Suprapubic skin (tissue), 4 donors: ENCODE measurements at places on chromosomes 3 and 15. TPM values are rescaled to one million over a fixed set of nuclear protein-coding genes. Genes with fewer than 3 reads are reported as not detected.

The FHIT gene
- 11.5 TPM for total RNA-seq

DNA sequence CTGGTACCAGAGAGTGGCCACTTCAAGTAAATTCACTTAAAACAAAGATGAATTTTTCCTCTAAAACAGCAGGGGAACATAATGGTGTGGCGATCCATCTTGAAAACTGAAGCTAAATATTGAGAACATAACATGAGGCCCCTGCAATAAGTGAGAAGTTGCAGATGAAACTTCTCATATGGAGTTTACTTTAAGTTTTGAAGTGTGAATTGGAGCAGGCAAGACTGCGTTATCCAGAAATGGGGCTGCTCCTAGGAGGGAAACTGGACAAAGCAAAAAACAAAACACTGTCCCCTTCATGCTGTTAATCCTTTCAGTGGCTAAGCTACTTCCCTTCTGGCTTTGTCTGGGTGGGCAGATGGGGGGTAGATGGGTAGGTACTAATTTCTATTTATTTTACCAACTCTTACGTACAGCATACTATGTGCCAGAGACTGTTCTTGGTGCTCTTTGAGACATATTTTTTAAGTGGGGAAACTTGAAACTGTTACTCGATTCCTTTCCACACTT is 172.8 kb downstream of the TAFA4 start:
- H3K36me3 ChIP-seq = no peaks in the 10 kb centered on the region
- H3K27ac ChIP-seq = no peak overlapping the region
- no peak for DNase-seq
- H3K4me3 ChIP-seq = no peak overlapping the region

DNA sequence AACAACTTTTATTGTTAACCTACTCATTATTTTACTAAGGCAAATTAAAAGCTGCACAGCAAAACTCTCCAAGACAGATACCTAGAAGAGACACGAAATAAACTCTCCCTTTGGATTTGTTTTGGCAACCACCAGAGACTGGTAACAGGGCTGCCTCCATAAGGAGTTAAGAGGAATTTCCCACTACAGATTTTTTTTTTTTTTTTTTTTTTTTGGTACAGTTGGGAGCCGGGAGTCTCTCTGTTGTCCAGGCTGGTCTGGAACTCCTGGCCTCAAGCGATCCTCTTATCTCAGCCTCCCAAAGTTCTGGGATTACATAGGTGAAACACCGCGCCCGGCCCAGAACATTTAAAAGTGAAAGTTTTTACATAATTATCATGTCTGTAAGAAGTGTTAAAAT is 73.6 kb upstream of the VGLL4 start:
- no peaks in the 10 kb centered on the region for H3K27me3 ChIP-seq
- peak overlapping the region; percentile 81 for H3K4me3 ChIP-seq

The LRRK1 gene
- total RNA-seq = 31.2 TPM

The CHCHD4 gene
- total RNA-seq = 16.7 TPM

DNA sequence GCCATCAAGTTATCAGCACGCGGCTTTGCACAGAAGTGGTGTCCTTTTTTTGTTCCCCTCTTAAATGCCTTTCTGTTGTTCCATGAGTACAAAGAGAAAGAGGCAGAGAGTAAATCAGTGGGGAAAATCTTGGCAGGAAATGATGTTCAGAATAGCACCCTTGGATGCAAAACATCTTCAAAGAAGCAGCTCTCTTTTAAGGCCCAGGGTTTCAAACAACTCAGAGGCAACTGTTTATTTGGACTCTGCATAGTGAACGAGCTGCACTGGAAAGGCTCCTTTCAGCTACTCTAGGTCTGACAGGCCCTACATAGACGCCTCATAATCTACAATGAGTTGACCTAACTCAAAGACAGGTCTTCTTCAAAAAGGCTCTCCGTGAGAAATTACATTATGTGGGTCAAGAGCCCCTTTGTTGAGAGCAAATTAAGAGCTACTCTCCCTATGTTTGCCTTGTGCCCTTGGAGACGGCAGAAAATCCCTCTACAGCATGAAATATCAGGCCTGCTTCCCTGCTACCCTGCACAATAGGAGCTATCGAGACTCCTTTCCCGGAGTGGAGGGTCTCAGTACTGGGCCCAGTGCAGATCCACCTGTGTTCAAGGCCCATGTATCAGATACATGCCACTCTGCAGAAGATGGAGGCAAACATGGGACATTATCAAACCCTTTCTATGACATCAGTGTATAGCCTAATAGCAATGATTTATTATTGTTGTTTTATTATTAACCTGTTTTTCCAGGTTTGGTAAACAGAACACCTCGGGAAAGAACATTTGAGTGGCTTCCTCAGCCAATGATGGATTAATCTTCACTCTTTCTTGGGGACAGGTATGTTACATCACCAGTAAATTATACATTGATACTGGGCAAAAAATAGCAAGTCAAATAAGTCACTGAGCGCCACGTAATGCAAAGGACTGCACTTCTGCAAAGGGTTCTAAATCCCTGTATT is 53.1 kb downstream of the HEG1 start:
- peaks cover 56% of the 10 kb centered on the region for H3K36me3 ChIP-seq
- no peak overlapping the region for H3K4me3 ChIP-seq
- DNase-seq = no peak
- H3K27ac ChIP-seq = no peak overlapping the region
- no peaks in the 10 kb centered on the region for H3K27me3 ChIP-seq

The CCDC80 gene
- 8.0 TPM for total RNA-seq

DNA sequence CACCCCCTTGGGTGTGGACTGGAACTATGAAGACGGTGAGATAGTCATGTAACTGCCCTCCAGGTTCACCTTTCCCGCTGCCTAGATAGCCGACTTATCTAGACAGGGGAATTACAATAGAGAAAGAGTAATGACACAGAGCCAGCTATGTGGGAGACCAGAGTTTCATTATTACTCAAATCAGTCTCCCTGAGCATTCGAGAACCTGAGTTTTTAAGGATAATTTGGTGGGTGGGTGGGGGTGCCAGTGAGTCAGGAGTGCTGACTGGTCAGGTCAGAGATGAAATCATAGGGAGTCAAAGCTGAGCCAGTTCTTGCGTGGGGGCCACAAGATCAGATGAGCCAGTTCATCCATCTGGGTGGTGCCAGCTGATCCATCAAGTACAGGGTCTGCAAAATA is 19.7 kb upstream of the DNAJC19 start:
- no peak for DNase-seq
- no peaks in the 10 kb centered on the region for H3K27me3 ChIP-seq
- no peak overlapping the region for H3K27ac ChIP-seq
- no peak overlapping the region for H3K4me3 ChIP-seq

DNA sequence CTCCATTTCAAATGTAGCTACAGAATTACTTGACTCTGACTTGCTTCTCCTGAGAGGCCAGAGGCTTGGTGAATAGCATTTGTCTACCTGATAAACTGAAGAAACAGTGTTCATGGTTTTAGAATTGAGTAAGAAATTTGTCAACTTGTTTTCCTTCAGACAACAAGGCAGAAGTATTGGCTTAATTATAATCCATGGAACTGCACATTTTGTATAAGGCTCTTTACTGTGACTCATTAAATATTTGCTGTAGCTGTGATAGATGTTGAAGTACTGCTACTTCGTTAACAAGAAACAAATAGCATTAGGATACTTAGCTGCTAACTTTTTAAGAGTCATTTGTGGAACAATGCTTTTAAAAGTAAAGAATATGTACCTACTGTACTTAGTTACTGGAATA is 4.6 kb downstream of the UNC13C start:
- no peaks in the 10 kb centered on the region for H3K36me3 ChIP-seq
- no peaks in the 10 kb centered on the region for H3K27me3 ChIP-seq
- H3K4me1 ChIP-seq = no peaks in the 10 kb centered on the region
- DNase-seq = no peak

The GRK7 gene
- 1.2 TPM for total RNA-seq

The FBXL2 gene
- 4.1 TPM for total RNA-seq

DNA sequence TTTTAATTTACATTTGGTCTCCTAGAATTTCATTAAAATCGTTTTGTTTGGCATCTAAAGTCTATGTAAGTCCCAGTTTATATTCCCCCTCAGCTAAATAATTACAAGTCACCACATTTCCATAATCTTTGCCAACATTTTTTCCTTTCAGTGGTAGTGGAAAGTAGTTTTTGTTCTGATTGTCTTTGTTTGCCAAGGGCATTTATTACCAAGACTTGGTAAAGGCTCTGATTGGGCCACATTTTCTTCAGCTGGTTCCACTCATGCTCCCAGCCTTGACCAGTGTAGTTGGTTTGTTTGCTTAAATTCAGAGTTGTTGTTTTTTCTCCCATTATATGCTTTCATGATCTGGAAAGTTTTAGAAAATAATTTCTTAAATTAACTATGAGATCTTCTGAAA is 153.4 kb upstream of the MME start:
- H3K4me3 ChIP-seq = no peak overlapping the region
- no peak for DNase-seq
- no peaks in the 10 kb centered on the region for H3K36me3 ChIP-seq
- no peaks in the 10 kb centered on the region for H3K27me3 ChIP-seq
- no peak overlapping the region for H3K27ac ChIP-seq

- no peak overlapping the region for H3K4me3 ChIP-seq
- DNase-seq = no peak
- peaks cover 7% of the 10 kb centered on the region for H3K4me1 ChIP-seq
- no peaks in the 10 kb centered on the region for H3K36me3 ChIP-seq
Observed at GRCh38 chr3:133443649-133444422, 44.0 kb downstream of the BFSP2 start.

DNA sequence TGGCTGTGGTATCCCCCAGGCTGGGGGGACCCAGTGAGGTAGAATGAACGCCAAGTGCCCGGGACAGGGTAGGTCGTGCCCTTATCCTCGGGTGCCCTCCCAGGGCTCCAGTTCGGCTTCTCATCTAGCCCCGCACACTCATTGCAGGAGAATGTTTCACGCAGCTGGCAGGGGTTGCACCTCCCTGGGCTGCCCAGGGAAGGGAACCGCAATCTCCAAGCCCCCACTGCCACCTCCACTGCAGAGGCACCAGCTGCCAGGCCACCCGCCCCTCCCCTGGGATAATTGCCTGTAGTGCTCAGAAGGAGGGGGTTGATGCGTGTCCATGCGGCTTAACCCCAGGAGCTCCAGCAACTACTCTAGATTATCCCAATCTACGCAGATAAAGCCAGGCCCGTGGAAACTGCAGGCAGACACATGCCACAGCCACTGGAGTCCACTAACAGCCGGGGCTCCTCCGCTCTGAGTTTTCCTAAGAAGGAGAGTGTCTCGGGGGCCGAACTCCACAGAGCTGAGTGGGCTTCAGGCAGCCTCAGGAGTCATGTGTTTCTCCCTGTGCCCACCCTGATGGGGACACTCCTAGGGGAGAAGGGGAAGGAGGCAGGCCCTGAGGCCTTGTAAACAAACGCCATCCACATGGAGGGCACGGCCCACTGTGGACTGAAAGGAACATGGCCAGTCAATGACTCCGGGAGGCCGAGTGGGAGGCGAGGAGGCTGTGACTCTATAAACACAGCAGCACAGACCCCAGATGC is 137.2 kb upstream of the IQSEC1 start:
- H3K4me1 ChIP-seq = no peaks in the 10 kb centered on the region
- no peak overlapping the region for H3K4me3 ChIP-seq
- no peak overlapping the region for H3K27ac ChIP-seq
- no peaks in the 10 kb centered on the region for H3K36me3 ChIP-seq

- no peak for DNase-seq
- H3K27me3 ChIP-seq = no peaks in the 10 kb centered on the region
- H3K36me3 ChIP-seq = no peaks in the 10 kb centered on the region
- peaks cover 60% of the 10 kb centered on the region for H3K4me1 ChIP-seq
- H3K27ac ChIP-seq = peak overlapping the region; percentile 91
Observed at GRCh38 chr3:177357352-177358090, 160.2 kb upstream of the TBL1XR1 start.

The USP50 gene
- total RNA-seq = not detected

DNA sequence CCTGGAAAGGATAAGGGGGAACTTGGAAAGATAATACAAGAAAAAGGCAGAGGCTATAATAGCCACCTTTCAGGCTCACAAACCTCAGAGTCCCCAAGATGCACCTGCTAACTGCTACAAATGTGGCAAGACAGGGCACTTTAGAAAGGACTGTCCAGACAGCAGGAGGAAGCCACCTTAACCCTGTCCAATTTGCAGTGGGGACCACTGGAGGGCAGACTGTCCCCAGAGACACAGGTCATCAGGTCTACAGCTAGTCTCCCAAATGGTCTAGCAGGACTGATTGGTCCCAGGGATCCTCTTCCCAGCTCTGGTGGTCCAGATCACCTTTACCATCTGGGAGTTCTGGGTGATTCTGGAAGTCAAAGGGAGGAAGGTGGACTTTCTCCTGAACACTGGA is 882.5 kb upstream of the GBE1 start:
- H3K36me3 ChIP-seq = no peaks in the 10 kb centered on the region
- H3K4me3 ChIP-seq = no peak overlapping the region
- no peaks in the 10 kb centered on the region for H3K27me3 ChIP-seq
- H3K27ac ChIP-seq = no peak overlapping the region
- DNase-seq = no peak
- H3K4me1 ChIP-seq = no peaks in the 10 kb centered on the region

DNA sequence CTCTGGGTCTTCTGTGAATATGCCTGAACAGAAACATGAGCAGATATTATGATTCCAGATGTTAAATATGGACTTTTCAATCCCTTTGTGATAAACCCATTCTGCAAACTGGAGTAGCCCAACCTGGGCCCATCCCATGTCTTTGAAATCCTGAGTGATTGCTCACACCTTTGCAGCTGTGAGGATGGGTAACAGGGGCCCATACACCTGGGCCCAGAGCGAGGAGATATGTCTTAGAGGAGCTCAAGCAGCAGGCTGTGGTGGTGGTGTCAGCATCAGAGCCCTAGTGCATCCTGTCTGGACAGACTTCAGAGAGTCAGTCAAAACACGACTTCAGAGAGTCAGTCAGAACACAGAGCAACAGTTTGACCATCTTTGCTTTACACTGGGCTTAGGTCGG is 64.9 kb upstream of the LIMD1 start:
- H3K36me3 ChIP-seq = peaks cover 15% of the 10 kb centered on the region
- DNase-seq = no peak
- no peak overlapping the region for H3K27ac ChIP-seq
- H3K4me1 ChIP-seq = peaks cover under 1% of the 10 kb centered on the region
- H3K4me3 ChIP-seq = no peak overlapping the region

GRCh38 chr15:67366904-67367303 is 112.3 kb downstream of the IQCH start:
- no peak for DNase-seq
- no peak overlapping the region for H3K27ac ChIP-seq
- no peaks in the 10 kb centered on the region for H3K36me3 ChIP-seq

DNA sequence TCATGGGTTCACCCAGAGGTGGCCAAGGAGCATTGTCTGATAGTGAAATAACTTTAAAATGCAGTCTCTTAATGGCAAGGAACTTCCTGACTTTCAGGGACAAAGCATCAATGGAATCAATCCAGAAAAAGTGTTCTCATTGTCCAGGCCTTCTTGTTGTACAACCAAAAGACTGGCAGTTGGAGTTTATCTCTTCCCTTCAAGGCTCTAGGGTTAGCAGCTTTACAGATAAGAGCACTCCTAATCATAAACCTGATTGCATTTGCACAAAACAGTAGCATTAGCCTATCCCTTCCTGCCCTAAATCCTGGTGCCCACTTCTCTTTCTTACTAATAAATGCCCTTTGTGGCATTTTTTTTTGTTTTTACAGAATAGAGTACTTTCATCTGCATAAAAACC is 43.3 kb upstream of the VIPR1 start:
- H3K27me3 ChIP-seq = no peaks in the 10 kb centered on the region
- DNase-seq = no peak
- no peak overlapping the region for H3K27ac ChIP-seq
- no peaks in the 10 kb centered on the region for H3K36me3 ChIP-seq

- DNase-seq = no peak
- no peak overlapping the region for H3K27ac ChIP-seq
- peaks cover 35% of the 10 kb centered on the region for H3K4me1 ChIP-seq
Observed at GRCh38 chr15:42097018-42097417, 2.7 kb upstream of the PLA2G4D start.

GRCh38 chr15:34883042-34883441 is 86.5 kb downstream of the AQR start:
- no peak overlapping the region for H3K27ac ChIP-seq
- H3K36me3 ChIP-seq = peaks cover 72% of the 10 kb centered on the region
- H3K4me1 ChIP-seq = no peaks in the 10 kb centered on the region
- H3K27me3 ChIP-seq = no peaks in the 10 kb centered on the region
- H3K4me3 ChIP-seq = no peak overlapping the region
